SK-N-DZ (cell line): ENCODE measurements at places on chromosomes 1 and 21.

DNA sequence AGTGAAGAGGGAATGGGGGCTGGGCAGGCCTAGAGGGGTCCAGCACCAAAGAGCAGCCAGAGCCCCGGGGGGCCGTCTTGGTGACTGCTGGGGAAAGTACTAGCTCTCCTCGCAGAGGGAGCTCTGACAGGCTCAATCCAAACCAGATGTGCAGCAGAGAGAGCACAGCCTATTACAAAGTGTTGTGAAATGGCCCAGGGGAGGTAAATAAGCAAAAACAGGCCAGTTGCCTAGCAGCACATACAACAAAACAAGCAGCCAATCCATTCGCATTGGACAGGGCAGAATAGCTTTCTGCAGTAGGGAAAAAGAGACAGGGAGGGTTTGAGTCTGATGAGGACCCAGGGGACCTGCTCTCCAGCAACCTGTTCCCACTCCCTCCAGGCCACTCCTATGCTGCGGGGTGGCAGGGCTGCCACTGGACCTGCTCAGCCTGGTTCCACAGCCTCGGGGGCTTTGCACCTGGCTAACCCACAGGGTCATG lies 239.6 kb upstream of the FGGY start:
- peak; percentile 78 for DNase-seq

DNA sequence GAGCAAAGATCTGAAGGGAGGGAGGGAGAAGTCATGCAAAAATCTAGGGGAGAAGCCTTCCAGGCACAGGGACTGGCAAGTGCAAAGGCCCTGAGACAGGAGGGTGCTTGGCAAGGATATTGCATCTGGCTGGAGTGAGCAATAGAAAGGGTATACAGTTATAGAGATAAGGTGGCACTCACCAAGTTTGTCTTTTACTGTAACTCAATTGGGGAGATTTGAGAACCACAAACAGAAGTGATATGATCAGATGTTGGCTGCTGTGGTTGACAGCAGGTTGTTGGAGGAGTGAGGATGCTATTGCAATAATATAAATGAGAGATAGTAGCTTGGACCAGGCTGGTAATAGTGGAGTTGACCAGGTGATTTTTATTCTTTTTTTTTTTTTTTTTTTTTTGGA lies 25.6 kb downstream of the MCOLN3 start:
- DNase-seq: no peak

DNA sequence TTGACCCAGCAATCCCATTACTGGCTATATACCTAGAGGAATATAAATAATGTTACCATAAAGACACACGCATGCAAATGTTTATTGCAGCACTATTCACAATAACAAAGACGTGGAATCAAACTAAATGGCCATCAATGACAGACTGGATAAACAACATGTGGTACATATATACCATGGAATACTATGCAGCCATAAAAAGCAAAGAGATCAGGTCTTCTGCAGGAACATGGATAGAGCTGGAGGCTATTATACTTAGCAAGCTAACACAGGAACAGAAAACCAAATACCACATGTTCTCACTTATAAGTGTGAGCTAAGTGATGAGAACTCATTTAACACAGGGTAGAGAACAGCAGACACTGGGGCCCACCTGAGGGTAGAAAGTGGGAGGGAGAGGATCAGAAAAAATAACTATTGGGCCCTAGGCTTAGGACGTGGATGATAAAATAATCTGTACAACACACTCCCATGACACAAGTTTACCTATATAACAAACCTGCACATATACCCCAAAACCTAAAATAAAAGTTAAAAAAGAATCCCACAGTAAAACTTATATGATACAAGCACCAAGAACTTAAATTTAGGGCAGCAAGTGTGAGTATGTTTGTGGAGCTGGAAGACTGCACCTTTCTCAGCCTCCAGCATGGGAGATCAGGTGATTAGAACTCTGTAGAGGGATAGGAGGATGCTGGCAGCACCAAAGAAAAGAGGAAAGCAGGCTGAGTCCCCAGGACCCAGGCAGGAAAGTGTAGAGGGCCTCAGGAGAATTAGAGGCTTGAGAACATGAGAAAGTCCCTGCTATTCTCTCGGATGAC lies 320.8 kb upstream of the USP24 start:
- no peak for DNase-seq

DNA sequence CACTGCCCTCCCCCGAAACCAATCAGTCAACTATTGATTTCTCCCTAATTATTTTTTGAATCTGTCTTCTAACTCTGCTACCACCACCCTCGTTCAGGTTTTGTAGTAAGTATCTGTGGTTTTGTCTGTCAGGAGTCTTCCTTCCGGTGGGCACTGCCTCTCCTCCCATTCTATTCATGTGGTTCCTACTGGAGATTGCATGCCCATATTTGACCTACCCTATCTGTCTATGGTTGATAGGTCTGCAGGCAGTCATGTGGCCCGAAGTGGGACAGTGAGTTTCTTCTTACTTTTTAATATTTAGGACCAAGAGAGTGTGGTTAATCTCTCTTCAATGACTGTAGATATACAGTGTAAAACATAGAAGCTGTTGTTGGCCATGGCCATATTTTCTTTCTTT lies 17.8 kb upstream of the MAST2 start:
- DNase-seq: no peak

- peak; percentile 22 for DNase-seq
Observed at GRCh38 chr1:246280551-246280950, 226.5 kb downstream of the SMYD3 start.

DNA sequence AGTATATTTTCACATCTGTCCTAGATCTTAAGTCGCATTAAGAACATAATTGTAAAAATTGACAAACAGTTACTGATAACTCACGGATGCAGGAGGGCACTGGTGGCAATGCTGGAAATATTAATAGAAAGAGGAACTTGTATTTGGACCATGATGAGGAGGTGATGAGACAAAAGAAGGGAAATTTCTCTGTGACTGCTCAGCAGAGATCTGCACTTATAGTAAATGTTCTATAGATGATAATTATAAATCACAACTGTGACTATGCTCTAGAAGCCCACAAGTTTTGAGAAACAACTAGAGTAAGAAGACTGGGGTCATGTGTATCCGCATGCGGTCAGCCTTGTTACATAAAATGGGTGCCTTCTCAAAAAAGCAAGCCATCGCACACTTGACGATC lies 8.7 kb upstream of the DUSP12 start:
- no peak for DNase-seq

DNA sequence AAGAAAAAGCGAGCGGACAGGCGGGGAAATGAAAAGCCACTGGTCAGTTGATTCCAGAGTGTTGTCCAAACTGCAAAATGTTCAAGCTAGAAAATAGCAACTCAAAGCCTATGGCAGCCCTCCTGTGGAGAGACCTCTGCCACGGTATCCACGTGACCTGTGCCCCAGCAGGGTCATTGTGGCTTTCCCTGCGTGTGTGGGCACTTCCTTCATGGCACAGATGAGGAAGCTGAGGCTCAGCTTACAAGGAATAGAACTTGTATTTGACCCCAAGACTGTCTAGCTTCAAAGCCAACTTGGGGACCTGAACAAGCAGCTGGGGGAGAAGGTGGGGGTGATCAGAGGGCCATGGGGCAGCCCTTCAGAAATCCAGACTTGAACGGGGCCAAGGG lies 15.6 kb upstream of the PLEKHG5 start:
- DNase-seq: no peak

DNA sequence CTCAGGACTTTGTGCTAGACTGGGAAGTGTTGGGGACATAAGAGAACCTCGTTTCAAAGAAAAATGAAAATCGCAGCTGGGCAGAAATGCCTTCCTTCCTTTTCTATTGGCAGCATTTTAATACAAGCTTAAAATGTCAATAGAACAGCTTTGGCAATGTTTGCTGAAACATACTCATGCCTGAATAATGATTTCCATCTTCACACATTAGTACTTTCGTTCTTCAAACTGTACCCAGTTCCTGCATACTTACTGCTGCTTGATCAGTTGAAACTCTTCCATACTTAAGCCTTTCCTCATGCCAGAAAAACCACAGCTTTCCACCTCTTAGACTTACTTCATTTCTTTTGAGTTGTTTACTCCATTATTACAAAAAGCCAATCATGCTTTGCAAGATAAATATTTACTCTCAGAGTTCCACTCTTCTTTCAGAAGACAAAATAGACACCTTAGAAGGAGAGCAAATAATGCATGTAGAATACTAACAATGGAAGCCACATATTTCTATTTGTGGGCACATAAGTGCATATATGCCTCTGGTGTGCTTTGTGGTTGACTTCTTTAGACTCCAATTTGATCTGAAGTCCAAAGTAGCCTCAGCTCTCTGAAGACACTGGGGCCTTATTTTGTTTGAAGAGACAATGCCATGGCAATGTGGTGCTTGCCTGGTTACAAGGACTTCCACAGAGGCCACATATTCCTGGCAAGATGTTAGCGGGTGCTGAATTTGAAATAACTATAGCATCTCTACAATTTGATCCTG lies 22.7 kb upstream of the CD55 start:
- no peak for DNase-seq

GRCh38 chr1:248853663-248854375 lies 5.1 kb downstream of the ZNF692 start:
- DNase-seq: no peak

- DNase-seq: no peak
Observed at GRCh38 chr1:199843861-199844260, 183.6 kb upstream of the NR5A2 start.

- DNase-seq: peak; percentile 67
Observed at GRCh38 chr1:39639305-39640130, at the start of gene HEYL. Gene HEYL, minus strand, starts transcription at chr1:39639643. Its CDS starts 18 bp downstream, at chr1:39639625.

GRCh38 chr1:227890451-227891222 lies 57.1 kb downstream of the WNT9A start:
- DNase-seq: no peak

- DNase-seq: peak; percentile 59
Observed at GRCh38 chr21:25881524-25882376, 147.0 kb downstream of the GABPA start.

DNA sequence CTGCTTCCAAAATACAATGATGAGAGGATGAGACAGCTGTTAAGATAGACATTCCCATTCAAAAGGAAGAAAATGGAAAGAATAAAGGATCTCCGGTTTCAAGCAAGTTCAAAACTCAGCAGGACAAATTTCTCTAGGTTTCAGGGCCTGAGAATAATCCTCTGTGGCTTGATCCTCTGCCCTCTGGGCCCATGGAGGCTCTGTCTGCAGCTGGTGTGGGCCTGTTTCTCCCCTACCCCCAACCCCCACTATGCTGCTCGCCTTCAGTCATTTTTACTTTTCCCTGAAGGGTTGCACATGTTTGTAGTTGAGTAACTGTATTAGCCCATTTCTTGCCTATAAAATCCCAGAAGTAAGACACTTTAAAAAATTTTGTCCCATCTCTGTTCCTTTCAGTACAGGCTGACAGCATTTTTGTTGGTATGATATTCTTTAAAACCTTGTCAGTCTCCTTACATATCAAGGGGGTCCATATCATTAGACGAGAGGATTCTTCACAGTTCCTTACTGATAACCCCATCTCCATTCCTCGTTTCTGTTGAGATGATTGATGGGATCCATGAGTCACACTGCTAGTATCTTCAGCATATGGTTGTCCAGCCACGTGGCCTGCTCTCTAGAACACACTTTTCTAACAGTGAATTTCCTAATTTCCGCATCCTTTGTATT lies 10.5 kb downstream of the ZMYM4 start:
- DNase-seq: no peak

GRCh38 chr21:41458121-41458520 lies 32.1 kb downstream of the MX1 start:
- DNase-seq: no peak

DNA sequence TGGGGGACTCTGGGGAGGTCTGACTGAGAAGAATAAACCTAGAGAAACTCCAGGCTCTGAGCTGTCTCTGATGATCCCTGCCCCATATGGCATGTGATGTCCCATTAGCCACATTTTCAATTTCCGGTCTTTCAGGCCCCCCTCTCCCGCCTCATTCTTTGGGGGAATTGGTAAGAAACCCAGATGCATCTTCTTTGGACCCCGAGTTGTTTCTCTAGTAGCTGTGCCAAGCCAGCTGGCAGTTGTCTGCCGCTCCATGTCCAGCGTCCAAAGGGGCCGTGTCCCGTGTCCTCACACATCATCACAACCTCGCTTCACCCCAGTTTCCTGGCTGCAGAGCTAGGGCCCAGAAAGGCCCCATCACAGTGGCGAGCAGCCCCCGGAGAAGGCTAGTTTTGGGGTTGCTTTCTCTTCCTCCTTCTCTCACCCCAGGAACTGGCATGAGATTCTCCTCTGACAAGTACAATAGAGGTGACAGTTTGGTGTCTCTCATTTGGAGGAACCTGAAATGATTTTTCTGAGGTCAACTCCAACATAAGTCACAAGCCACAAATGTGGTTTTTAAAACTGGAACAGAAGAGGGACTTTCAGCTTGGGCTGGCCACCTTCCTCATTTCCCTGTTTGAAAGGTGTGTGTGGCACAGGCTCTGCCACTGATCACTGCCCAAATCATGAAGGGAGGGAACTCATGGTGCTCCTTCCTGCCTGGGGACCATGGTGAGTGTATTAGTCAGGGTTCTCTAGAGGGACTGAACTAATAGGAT lies 6.4 kb upstream of the GPR157 start:
- no peak for DNase-seq

- DNase-seq: no peak
Observed at GRCh38 chr1:159752135-159752580, 28.6 kb upstream of the DUSP23 start.

- no peak for DNase-seq
Observed at GRCh38 chr1:245000872-245001188, 136.5 kb upstream of the HNRNPU start.

- no peak for DNase-seq
Observed at GRCh38 chr1:86271046-86271445, 114.5 kb upstream of the COL24A1 start.

DNA sequence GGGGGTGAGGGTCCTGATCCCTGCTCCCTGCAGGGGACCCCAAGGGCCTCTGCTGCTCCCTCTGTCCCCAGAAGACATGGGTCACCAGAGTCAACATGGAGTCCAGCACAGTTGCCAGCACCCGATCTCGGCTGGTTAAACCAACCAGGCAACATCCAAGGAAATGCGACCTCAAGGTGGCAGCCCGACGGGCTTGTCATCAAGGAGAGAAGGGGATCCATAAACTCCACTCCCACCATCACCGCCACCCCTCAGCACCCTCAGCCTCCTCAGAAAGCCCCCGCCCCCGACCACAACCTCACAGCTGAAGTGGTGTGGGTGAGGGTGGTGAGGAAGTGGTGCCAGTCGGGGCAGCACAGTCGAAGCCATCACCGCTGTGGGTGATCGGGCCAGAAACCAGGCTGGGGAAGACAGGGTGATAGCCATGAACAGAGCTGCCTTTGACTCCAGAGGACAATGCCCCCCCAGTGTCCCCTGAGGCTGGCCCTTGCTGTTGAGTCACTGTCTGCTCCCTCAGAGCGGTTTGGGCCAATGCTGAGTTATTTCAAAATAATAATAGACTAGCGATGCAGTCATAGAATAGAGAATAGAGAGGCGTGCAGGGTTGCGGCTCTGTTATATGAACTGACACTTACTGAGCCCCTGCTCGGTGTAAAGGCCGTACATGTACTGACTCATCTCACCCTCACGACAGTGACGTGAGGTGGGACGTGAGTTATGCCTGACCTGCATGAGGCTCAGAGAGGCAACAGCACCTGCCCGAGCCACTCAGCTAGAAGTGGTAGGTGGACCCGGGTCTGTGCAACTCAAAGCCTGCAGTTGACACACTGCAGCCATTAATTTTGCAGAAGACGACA lies 88.7 kb upstream of the IFFO2 start:
- DNase-seq: no peak
